Muscle of leg (tissue), 16 donors: ENCODE measurements at places on chromosomes 16 and 17. TPM values are rescaled to one million over a fixed set of nuclear protein-coding genes. Genes with fewer than 3 reads are reported as not detected.

- H3K4me1 ChIP-seq = peaks cover 42% of the 10 kb centered on the region
- H3K4me3 ChIP-seq = no peak overlapping the region
- peak; percentile 89 for DNase-seq
- H3K36me3 ChIP-seq = no peaks in the 10 kb centered on the region
- no peaks in the 10 kb centered on the region for H3K27me3 ChIP-seq
Observed at GRCh38 chr17:43601280-43602039, 55.3 kb upstream of the ETV4 start.

DNA sequence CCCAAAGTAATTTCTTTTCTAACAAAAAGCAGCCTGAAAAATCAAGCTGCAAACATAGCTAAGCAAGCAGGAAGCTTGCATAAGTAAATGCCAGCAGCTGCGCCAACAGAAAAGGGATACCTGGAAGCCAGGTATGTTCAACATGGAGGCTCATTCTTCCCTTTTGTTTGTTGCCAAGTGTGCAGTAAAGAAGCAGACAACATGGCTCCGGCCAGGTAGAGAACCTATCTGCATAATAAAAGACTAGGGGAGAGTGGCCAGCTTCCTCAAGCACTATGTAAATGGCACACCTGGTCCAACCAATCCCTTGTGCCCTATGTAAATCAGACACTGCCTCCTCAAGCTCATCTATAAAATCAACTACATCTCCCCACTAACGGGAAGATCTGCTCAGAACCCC lies 1407.0 kb downstream of the CDH11 start:
- no peaks in the 10 kb centered on the region for H3K27me3 ChIP-seq
- DNase-seq = no peak
- no peak overlapping the region for H3K4me3 ChIP-seq
- no peaks in the 10 kb centered on the region for H3K4me1 ChIP-seq

DNA sequence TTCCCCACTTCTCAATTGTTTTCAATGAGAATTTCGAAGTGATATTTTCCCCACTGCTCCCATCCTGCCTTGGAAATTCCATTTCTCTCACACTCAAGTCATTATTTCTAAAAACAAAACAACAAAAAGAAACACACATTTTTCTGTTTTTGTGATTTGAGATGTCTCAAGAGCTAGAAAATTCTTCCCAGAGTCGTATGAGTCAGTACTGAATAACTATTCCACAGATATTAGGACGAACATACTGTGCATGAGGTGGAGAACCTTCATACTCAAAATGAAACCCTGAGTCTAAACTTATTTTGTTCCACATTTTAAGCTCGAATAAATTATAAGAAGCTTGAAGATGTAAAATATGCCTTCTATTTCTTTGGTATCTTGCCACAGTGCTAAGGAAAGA lies 204.6 kb downstream of the SLC39A11 start:
- no peak for DNase-seq
- H3K27ac ChIP-seq = no peak overlapping the region
- no peaks in the 10 kb centered on the region for H3K27me3 ChIP-seq
- H3K36me3 ChIP-seq = no peaks in the 10 kb centered on the region
- no peak overlapping the region for H3K4me3 ChIP-seq

- no peak for DNase-seq
- no peaks in the 10 kb centered on the region for H3K27me3 ChIP-seq
- H3K4me3 ChIP-seq = no peak overlapping the region
Observed at GRCh38 chr17:12415031-12415430, 250.7 kb upstream of the MYOCD start.

GRCh38 chr16:14562691-14563491 lies 67.2 kb downstream of the PARN start:
- H3K27me3 ChIP-seq = no peaks in the 10 kb centered on the region
- no peak overlapping the region for H3K4me3 ChIP-seq
- H3K36me3 ChIP-seq = no peaks in the 10 kb centered on the region
- peak; percentile 14 for DNase-seq
- H3K27ac ChIP-seq = no peak overlapping the region

GRCh38 chr16:7650431-7650830 lies 317.8 kb downstream of the RBFOX1 start:
- no peak overlapping the region for H3K4me3 ChIP-seq
- DNase-seq = peak; percentile 36
- no peaks in the 10 kb centered on the region for H3K27me3 ChIP-seq
- no peaks in the 10 kb centered on the region for H3K4me1 ChIP-seq
- no peaks in the 10 kb centered on the region for H3K36me3 ChIP-seq

GRCh38 chr16:16149710-16150116 lies 73.6 kb downstream of the ABCC6 start:
- H3K4me3 ChIP-seq = no peak overlapping the region
- no peak for DNase-seq
- H3K27ac ChIP-seq = peak overlapping the region; percentile 42

GRCh38 chr16:51430716-51431369 lies 279.8 kb upstream of the SALL1 start:
- no peaks in the 10 kb centered on the region for H3K4me1 ChIP-seq
- H3K36me3 ChIP-seq = no peaks in the 10 kb centered on the region
- H3K27me3 ChIP-seq = no peaks in the 10 kb centered on the region
- H3K4me3 ChIP-seq = no peak overlapping the region

Gene VASN
- total RNA-seq = 24.9 TPM

Gene KIF2B
- total RNA-seq = not detected
